Fibroblast of skin of scalp (primary cell): ENCODE measurements at places on chromosomes 3 and 15.

- DNase-seq = peak; percentile 81
Measured at GRCh38 chr3:175983379-175983778, 1124.2 kb downstream of the NAALADL2 start.

- peak; percentile 39 for DNase-seq
Measured at GRCh38 chr3:38651153-38651789, 1.8 kb upstream of the SCN5A start.

DNA sequence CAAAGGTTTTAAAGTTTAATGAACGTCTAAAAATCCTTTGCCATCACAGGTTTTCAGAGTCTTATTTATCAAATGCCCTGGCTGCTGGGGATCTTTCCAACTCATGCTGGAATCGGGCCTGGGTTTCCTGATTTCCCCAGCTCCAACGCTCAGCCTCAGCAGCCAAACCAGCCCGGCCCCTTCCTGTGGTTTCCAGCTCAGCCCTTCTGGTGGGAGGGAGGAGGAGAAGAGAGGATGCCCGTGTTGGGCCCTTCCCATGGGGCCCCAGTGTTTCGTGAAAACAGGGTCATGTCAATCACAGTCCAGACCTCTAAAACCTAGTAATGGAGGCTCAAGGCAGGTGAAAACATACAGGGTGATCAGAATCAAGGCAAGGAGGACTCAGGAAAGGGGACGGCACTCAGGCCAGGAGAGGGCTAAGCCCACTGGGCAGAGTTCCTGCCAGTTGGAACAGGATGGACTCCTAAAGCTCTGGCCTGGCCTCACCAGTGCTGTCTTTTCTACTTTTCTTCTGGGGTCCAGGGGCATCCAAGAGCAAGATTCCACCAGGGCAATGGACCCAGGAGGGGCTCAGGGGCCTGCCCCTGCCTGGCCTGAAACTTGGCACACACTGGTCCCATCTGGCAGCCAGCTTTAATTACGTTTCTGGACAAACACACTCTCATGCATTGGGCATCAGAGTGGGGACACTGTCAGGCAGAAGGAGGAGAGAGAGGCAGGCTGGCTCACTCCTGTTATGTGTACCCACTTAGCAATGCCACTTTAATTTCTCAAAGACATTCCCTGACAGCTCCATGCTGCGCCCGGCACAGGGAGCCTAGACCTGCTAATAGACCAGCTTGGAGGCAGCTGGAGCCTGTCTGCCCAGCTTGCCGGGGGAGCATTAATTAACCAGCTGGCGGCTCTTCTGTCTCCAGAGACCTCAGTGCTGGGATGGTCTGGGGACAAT lies 194.6 kb downstream of the FAM43A start:
- DNase-seq = peak; percentile 46

DNA sequence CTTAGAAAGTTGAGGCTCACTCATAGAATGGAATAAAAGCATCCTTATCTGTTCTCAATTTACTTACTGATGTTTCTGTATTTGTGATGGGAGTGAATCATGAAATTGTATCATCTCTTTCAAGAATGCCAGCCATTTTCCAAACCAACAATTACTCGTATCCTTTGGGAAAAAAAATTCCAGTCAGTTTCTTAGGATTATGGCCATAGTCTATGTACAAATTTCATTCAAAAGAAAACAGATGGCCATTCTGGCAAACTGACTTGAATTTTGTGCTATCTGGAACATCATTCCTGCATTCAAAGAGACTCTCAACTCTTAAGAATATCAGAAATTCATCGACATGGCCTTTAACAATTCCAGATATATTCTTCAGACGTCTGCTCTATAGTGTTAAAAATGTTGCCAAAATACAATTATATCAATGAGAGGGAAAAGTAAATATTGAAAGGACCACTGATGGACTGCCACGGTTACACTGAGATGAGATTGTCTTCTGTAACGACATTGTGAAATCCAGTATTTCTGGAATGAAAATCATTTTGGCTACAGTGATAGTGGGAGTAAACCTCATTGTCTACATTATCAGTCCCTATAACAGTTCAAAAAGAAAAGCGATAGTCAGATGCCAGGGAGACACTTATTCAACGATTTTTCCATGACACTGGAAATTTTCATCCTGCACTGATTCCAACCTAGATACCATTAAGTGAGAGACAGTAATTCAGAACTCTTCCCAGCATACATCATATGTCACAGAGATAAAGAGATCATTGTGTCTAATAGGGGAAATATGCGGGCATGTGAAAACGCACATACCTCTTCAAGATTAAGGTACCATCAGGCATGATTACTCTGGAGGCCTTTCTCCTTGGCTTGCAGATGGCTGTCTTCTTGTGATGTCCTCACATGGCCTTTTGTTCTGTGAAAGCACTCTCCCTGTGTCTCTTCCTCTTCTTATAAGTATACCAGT lies 953.8 kb upstream of the ALCAM start:
- peak; percentile 49 for DNase-seq

DNA sequence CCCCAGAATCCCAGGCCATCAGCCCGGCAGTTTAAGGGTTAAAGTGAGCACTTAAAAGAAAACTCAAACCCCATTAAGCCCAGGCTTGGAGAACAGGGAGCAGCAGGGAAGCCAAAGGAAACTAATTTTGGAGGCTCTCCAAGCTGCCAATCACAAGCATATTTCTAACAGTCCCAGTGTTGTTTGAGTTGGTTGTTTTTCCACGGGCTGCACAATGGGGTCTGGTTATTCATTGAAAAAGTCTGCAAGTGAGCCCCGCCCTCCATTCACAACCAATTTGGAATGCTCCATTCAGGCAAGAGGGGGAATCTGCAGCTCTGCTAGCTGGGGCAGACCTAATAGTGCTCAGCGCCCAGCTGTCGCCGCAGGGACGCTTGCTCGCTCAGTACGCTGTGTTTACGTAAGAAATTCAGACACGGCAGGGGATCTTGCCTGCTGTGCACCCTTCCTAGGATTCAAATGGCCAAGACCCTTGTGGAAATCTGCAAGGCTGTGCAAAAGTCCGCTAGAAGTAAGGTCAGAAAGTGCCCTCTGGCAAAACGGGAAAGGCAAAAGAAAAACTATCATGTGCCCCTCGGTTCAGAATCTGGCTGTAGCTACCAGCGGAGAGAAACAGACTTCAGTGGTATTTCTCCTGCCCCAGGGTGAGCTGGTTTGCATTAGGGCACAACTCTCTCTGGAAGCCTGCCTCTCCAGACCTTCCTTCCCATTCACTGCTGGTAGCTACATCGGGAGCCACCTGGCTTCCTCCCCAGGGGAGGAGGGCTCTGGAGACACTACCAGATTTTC lies 11.0 kb downstream of the ETV5 start:
- DNase-seq = peak; percentile 91

DNA sequence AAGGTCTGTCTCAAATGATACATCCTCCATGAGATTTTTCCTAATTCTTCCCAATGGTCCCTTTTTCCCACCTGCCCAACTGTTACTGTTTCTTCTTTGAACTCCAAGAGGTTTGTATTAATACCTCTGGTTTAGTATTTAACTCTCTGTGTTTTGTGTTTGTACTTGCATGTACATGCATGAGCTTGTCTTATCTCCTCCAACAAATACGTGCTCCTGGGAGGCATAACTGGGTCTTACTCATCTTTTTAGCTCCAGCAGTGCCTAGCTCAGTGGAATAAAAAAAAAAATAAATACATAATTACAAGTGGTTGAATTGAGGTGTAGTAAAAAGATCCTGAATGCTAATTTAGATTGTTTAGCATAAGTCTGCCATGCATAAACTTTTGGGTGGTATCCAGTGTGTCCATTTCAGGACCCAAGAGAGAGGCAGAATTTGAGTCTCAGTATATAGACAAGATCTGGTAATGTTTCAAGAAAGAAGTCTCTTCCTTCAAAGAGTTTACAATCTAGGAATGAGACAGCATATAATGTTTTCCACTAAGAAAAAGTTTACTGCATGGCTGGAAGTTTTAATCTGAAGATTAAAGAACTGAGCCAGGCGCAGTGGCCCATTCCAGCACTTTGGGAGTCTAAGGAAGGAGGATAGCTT lies 1.7 kb upstream of the LYSMD2 start:
- no peak for DNase-seq

DNA sequence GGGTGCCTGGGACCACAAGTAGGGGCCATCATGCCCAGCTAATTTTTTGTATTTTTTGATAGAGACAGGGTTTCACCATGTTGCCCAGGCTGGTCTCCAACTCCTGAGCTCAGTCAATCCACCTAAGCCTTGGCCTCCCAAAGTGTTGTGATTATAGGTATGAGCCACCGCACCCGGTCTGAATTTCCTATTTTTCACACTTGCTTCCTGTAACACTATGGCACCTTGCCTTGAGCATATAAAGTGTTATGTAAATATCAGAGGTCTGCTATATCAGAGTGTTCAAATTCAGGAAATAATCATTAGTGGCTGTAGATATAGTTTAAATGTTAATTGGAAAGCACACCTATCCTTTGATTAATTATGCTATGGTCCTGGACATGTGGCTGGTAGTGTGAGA lies 165.2 kb downstream of the KCNAB1 start:
- no peak for DNase-seq

GRCh38 chr3:187802203-187802927 lies 57.1 kb upstream of the BCL6 start:
- no peak for DNase-seq

DNA sequence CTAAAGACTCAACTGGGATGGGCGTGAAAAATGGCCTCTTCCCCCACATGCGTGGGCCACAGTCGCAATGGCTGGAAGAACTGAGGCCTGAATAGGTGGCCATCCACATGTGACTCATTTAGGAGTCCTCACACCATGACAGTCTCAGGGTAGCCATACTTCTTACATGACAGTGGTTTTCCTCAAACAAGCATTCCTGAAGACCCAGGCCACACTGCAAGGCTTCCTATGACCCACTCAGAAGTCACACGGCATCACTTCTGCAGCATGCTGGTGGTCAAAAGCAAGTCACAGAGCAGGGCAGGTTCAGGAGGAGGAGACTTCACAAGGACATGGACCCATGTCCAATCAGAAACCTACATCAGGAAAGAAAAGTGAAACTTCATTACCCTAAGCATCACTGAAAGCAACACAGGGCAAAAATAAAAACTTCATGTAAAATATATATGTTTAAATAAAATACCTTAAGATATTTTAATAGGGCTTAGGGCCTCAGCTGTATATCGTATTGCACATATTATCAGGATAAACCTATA lies 257.1 kb downstream of the OPA1 start:
- DNase-seq = no peak

DNA sequence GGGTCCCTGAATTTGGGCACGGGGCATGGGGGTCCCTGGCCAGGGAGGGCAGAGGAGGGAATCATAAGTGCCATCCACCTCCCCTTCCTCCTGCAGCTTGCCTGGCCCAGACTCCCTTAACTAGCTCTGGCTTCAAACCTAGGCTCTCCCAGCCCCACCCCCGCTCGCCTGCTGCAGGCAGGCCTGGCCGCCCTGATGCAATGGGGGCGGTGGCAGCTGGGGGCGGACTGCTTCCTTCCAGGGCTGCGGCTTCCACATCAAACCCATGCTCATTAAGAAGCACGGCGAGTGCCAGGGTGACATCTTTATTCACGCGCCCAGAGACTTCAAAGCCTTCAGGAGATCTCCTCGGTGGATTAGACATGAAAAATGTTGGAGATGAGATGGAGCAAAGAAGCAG lies 123.1 kb downstream of the TPRA1 start:
- no peak for DNase-seq

- DNase-seq = no peak
Measured at GRCh38 chr3:66196633-66197032, 24.2 kb upstream of the SLC25A26 start.

GRCh38 chr15:62945760-62946159 lies 96.8 kb upstream of the TPM1 start:
- no peak for DNase-seq

- DNase-seq = peak; percentile 87
Measured at GRCh38 chr3:50237754-50238548, 1.9 kb downstream of the GNAI2 start.

GRCh38 chr15:70490838-70491155 lies 272.6 kb downstream of the UACA start:
- no peak for DNase-seq

- no peak for DNase-seq
Measured at GRCh38 chr3:134978658-134979057, 183.6 kb downstream of the EPHB1 start.

GRCh38 chr3:43238801-43239200 lies 47.5 kb upstream of the SNRK start:
- no peak for DNase-seq

DNA sequence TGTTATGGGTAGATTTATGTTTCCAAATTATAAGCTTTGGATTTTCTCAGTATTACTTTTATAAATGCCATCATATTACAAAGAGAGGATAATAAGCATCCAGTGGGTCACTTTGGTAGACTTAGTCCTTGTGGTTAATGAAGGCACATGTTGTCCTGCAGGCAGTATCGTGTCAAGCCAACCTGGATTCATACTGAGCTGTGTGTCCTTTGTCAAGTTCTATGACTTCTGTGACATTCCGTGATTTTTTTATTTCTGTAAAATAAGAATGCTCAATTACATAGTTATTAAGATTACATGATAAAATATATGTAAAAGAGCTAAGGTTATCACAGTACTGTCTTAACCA lies 257.7 kb downstream of the RBMS3 start:
- DNase-seq = no peak

DNA sequence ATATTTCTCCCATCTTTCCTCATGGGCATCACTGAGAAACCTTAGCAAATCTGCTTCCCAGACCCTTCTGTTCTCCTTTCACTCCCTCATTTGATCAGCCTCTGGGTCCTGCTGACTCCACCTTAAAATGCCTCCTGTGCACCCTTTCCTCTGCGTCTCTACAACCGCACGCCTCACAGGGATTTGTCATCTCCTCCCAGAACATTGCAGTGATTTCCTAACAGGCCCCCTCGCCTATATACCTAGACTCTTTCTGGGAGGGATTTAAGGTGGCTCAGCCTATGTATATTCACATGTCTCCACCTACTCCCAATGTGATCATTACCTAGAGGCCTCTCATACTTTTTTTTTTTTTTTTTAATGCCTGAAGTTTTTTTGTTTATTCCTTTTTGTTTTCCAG lies 69.2 kb downstream of the LIPC start:
- DNase-seq = no peak

- peak; percentile 64 for DNase-seq
Measured at GRCh38 chr3:178850450-178851190, 221.0 kb downstream of the ZMAT3 start.
